Activated CD4-positive, CD25-positive, alpha-beta regulatory T cell (primary cell): ENCODE measurements at places on chromosomes 5 and 9.

DNA sequence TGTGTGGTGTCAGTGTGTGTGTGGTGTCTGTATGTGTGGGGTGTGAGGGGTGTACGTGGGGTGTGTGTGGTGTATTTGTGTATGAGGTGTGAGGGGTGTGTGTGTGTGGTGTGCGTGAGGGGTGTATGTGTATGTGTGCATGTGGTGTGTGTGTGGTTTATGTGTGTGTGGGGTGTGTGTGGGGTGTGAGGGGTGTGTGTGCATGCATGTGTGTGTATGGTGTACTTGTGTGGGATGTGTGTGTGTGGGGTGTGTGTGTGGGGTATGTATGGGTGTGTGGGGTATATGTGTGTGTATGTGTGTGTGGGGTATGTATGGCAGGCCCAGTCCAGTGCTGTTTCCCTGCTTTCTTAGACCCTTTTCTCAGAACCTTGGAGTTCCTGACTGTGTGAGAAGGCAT is 83.3 kb downstream of the PTTG1 start:
- no peak for DNase-seq

- no peak for DNase-seq
These were observed 1146.7 kb downstream of the CDH9 start for GRCh38 chr5:25891691-25892090.

DNA sequence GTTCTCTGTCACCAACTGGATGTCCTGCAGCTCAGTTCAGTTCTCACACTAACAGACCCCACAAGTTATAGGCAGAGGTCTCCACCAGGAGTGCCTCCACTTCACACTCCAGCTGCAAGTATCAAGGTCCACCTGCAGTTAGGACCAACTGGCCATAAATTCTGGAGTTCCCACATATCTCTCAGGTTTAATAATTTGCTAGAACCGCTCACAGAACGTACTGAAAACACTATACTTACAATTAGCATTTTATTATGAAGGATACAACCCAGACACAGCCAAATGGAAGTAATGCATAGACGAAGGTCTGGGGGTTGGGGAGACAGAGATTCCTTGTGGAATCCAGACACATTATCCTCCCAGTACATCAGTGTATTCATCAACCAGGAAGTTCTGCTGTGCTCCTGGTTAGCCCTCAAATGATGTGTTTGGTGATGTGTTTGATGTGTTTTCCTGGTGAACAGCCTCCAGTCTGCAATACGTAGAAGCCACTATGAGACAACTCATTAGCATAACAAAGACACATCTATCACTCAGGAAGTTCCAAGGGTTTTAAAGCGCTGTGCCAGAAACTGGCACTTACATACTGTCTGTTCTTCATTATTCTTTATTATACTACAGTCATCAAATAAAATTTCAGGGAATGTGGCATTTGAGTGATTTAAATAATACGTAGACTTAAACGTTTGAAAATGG is 25.4 kb downstream of the OGN start:
- DNase-seq: no peak

- no peak for DNase-seq
These were observed 898.2 kb upstream of the TYRP1 start for GRCh38 chr9:11794984-11795383.

- no peak for DNase-seq
These were observed 173.2 kb downstream of the GNA14 start for GRCh38 chr9:77474936-77475335.

- no peak for DNase-seq
These were observed 136.3 kb downstream of the FOXD1 start for GRCh38 chr5:73312146-73312871.

DNA sequence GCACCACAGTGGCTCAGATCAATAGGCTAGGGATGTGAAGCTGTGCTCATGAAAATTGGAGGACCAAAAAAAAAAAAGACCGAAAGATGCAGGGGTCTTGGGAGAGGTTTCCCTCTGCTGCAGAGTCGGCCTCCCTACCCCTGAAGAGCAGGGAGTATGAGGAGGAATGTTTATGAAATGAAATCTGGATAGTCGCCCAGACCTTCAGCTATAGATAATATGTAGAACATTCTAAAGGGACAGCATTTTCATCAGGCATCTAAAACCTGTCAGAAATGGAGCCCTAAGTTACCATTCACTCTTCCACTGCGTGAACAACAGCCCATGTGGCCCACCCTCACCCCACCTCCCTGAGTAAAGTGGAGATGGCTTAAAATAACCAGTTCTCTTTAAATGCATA is 122.9 kb downstream of the TMEM174 start:
- DNase-seq: no peak

- peak; percentile 29 for DNase-seq
These were observed 44.6 kb downstream of the STC2 start for GRCh38 chr5:173283318-173284288.

- DNase-seq: no peak
These were observed 118.7 kb downstream of the ZNF462 start for GRCh38 chr9:106981396-106982287.

- DNase-seq: no peak
These were observed 43.5 kb upstream of the PCAT7 start for GRCh38 chr9:94511134-94511954.

GRCh38 chr5:151040211-151040747 is 19.9 kb downstream of the GPX3 start:
- no peak for DNase-seq

- no peak for DNase-seq
These were observed 24.4 kb upstream of the COL5A1 start for GRCh38 chr9:134617246-134617645.

DNA sequence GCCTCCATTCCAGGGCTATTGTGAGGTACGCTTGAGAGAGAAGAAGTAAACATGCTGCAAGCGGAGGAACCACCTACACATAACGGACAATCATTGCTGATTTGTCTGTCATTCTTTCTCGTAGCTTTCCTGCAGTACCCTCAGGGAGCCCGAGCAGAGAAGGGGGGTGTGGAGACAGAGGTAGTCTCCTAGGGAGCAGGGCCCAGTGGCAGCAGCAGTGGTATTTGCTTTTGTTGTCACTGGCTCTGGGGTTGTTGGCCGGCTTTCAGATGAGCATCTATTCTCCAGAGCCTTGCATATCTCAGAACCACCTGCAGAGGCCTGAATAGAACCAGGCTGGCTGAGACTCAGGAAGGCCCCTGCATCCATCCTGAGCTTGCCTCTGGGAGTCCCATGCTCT is 19.9 kb downstream of the ENHO start:
- DNase-seq: no peak

- no peak for DNase-seq
These were observed at the start of gene ESM1 for GRCh38 chr5:54985301-54986268. Gene ESM1 (minus strand): TSS chr5:54985593. CDS start chr5:54985517, 76 bp downstream.

DNA sequence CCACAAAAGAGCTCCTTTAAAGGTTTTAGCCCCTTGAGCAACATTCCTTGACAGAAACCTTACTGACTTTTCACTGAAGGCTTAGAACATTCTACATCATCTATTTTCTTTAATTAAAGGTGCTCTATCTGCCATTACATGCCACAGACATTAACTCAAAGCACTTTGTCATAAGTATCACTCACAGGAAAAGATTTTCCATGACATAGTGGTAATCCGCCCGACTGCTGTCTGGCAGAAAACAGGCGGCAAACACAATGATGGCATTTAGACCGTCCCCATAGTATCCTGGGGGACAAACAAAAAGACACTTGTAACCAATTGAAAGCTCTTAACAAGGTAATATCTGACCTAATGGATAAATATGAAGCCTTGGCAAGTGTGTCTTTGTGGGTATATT is 126.2 kb upstream of the PCA3 start:
- DNase-seq: no peak

DNA sequence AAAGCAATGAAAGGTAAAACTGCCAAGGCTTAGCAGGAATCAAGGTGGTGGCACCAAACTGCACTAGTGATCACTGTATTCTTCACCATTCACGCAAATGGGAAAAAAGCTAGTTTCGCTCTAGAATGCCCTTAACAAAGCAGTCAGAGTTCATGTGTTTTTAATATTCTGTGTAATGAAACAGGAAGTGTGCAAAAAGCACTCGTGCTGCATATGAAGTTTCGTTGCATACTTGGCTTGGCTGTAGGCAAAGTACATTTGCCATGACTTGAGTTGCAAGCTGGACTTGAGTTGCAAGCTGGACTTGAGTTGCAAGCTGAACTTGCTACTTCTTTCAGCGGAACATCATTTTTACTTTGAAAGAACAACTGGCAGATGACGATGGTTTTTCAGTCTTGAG is 55.4 kb downstream of the FOXI1 start:
- no peak for DNase-seq

GRCh38 chr5:26802944-26803343 is 235.4 kb downstream of the CDH9 start:
- DNase-seq: no peak

- DNase-seq: no peak
These were observed 1.0 kb upstream of the FAM13B start for GRCh38 chr5:138033907-138034306.

GRCh38 chr9:80285326-80285725 is 713.6 kb downstream of the TLE4 start:
- DNase-seq: no peak

GRCh38 chr9:109707355-109707754 is 72.6 kb upstream of the PALM2AKAP2 start:
- no peak for DNase-seq

- no peak for DNase-seq
These were observed 8.8 kb downstream of the SPARC start for GRCh38 chr5:151677776-151678545.

- DNase-seq: no peak
These were observed 69.6 kb downstream of the GABBR2 start for GRCh38 chr9:98639133-98639532.

DNA sequence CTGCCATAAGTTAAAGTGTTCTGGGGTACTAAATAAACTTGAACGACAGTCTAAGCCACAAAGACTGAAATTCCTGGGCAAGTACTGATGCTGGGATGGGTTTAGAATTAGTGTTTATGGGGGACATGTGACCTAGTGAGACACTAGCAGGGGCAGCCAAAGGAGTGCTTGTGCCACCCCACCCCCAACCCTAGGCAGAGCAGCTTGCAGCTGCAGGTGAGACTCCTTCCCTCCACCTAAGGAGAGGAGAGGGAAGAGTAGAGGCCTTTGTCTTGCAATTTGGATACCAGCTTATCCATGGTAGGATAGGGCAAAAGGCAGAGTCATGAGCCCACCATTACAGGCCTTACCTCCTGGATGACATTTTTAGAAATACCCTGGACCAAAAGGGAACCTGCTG is 28.7 kb upstream of the PDE4D start:
- no peak for DNase-seq

DNA sequence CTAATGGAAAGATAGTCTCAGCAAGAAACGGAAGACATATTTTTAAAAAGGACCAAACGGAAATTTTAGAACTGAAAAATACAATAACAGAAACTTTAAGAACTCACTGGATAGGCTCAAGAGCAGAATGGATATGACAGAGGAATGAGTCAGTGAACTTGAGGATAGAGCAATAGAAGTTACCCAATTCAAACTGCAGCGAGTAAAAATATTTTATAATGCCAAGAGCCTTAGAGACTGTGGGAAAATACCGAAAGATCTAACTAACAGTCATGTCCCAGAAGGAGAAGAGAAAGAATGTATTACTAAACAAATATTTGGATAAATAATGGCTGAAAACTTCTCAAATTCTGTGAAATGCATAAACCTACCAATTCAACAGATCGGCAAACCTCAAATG is 40.8 kb downstream of the ADAMTS2 start:
- DNase-seq: no peak

GRCh38 chr9:116800074-116800473 is 113.0 kb downstream of the TRIM32 start:
- no peak for DNase-seq

GRCh38 chr5:108122702-108123101 is 259.2 kb downstream of the FBXL17 start:
- no peak for DNase-seq

DNA sequence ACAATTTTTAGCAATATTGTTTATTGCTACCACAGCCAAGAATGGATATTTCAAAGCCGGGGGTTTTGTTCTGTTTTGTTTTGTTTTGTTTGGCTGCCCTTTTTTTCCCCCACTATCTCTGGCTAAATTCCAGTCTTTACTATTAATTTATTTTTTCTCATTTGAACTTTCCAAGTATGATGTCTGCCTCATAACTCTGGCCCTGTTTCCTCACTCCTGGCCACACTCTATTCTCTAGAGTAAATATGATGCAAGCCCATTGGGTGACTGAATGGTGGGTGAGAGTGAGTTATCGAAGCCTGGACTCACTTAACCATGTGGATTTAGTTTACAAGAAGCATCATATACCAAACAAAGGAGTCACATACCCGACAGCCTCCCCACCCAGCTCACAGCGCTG is 41.9 kb downstream of the WDR36 start:
- no peak for DNase-seq

GRCh38 chr5:146778795-146779194 is 99.8 kb downstream of the PPP2R2B start:
- no peak for DNase-seq

DNA sequence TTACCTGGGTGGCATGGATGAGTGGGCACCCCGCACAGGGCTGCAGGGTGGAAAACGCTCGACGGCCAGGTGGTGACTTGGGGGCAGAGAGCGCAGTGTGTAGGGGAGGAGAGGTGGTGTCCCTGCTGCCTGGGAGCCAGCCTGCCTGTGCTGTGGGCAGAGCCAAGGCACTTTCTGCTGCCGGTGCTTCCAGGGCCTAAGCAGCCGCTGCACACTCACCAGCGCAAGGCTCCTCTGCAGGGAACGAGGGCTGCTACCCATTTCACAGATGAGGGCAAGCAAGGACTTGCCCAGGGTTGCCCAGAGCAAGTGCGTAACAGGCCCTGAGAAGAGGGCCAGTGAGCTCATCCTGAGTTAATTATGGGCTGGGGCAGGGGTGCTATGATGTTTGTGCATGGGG is 62.5 kb downstream of the CRB2 start:
- no peak for DNase-seq

DNA sequence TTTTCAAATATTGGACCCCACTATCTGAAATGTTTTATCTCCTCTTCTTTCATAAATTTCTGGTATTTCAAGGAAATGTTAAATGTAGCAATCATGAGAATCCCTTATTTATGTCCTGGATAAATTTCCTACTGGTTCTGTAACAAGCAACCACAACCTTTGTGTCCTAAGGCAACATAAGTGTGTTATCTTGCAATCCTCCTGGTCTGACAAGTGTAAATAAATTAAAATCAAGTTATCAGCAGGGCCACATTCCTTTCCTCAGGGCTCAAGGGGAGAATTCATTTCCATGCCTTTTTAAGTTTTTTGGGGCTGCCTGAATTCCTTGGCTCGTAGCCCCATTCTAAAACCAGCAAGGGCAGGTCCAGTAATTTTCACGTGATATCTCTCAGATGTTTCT is 83.2 kb downstream of the CDH9 start:
- no peak for DNase-seq

GRCh38 chr9:69627281-69627680 is 44.9 kb downstream of the APBA1 start:
- no peak for DNase-seq

GRCh38 chr9:114538241-114538640 is 33.0 kb upstream of the WHRN start:
- no peak for DNase-seq

DNA sequence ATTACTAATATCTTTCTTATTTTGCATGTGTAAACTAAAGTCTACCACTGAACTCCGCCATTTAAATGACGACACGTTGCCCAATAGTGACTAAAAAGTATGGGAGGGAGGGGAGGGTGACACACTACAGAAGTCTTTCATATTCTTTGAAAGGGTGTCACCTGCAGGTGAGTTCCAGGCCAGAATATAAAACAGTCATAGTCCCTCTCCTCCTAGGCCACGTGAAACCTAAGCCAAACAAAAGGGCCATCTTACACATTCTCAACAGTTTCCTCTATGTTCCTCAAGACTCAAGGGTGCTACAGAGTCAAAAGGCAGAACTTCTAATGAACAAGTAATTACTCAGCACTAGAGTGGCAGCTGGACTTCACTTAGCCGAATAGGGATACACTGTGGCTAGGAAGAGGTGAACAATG is 6.4 kb downstream of the CEMIP2 start:
- DNase-seq: no peak

GRCh38 chr9:130668659-130669058 is 4.3 kb downstream of the PRDM12 start:
- DNase-seq: no peak
